Upper lobe of left lung (tissue), 6 donors: ENCODE measurements at places on chromosomes 5 and 9. TPM values are rescaled to one million over a fixed set of nuclear protein-coding genes. Genes with fewer than 3 reads are reported as not detected.

DNA sequence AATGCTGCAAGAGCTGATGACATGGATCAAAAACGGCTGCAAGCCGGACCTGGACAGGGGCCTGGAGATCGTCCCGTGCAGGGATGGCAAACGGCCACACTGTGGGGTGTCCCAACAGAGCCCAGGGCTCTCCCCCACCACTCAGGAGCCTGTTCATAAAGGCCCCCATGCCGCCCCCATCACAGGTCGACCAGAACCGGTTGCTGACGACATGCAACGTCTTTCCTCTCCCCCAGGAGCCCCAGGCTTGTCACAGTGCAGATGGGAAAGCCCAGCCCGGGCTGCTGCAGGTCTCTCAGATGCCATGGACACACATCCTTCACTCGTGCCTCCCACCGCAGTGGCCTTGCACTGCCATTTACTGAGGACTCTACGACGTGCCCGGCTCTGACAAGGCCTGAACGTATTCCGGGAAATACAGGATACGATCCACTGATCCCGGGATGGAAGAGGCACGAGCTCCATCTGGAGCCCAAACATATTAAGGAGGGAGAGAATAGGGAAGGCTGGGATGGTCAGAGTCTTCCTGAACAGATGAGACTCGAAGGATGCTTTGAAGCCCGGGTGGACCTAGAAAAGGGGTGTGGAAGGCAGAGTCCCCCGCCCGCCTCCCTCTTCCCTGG is 76.5 kb upstream of the SARDH start:
- H3K27me3 ChIP-seq = no peaks in the 10 kb centered on the region
- peak overlapping the region; percentile 57 for H3K27ac ChIP-seq
- no peak for DNase-seq
- H3K4me3 ChIP-seq = no peak overlapping the region

DNA sequence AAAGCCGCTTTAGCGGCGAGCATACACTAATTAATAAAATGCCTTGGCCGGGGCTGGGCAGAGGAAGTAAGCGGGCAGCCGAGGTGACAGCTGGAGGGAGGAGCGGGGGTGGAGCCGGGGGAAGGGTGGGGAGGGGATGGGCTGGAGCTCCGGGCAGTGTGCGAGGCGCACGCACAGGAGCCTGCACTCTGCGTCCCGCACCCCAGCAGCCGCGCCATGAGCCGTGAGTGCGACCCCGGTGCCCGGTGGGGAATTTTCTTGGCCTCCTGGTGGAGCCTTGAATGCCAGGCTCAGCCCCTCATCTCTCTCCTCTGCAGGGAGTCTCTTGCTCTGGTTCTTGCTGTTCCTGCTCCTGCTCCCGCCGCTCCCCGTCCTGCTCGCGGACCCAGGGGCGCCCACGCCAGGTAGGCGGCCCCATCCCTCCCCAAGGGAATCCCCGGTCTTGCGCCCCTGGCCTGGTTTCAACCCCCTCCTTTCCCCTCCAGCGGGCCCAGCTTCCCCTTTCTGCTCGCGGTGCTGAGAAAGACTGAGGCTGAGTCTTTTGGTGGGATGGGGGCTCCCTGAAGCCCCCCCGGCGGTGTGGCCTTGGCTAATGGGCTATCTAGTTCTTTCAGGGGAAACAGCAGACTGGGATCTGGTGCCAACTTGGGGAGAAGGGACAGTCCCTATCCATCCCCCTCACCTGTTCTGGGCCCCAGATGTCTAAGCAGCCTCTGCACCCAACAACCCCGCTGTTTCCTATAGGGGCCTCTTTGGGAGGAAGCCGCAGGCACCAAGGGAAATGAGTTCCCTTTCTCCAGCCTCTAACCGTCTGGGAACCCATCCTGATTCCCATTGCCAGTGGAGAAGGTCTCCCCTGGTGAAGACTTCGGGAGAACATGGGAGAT is at the start of gene PTGS1:
Gene PTGS1, plus strand, starts transcription at position 156 of the 887 bp plus-strand sequence. Its CDS starts 61 bp downstream, at position 217.
- H3K4me3 ChIP-seq = peak within 1 kb of the TSS; percentile 32
- peak; percentile 85 for DNase-seq
- H3K36me3 ChIP-seq = no peaks in the 10 kb centered on the region
- no peaks in the 10 kb centered on the region for H3K27me3 ChIP-seq
- H3K4me1 ChIP-seq = peaks cover 28% of the 10 kb centered on the region
- H3K27ac ChIP-seq = peak within 1 kb of the TSS; percentile 38

GRCh38 chr9:73370053-73370452 is 218.4 kb downstream of the ANXA1 start:
- no peaks in the 10 kb centered on the region for H3K4me1 ChIP-seq
- no peaks in the 10 kb centered on the region for H3K36me3 ChIP-seq
- no peaks in the 10 kb centered on the region for H3K27me3 ChIP-seq
- H3K27ac ChIP-seq = no peak overlapping the region

The CCDC180 gene
- 23.1 TPM for total RNA-seq

The IFNA10 gene
- total RNA-seq = not detected

The DMRT3 gene
- not detected for total RNA-seq

The HMMR gene
- 3.9 TPM for total RNA-seq

The XRCC4 gene
- total RNA-seq = 11.8 TPM

DNA sequence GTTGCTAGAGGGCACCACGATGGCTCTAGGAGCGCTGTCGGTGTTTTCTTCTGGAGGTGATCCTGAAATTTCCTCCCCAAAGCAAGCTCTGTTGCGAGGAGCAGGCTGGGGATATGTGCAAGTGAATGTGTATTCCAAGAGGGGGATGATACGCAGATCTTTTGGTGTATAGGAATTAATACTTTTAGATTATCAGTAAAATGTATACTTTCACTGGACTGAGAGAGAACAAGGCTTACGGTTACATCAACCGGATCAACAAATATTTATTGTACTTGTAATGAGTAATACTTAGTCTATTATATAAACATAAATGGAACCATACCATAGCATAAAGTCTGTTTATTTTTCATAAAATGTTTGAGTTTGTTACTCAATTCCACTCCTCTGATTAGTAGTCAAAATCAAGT is 632 bp upstream of the PRKAA1 start:
- H3K4me3 ChIP-seq = peak overlapping the region; percentile 45
- H3K27me3 ChIP-seq = no peaks in the 10 kb centered on the region
- no peak for DNase-seq
- no peaks in the 10 kb centered on the region for H3K36me3 ChIP-seq

The PDGFRB gene
- total RNA-seq = 155 TPM

The SLC22A4 gene
- 5.2 TPM for total RNA-seq

DNA sequence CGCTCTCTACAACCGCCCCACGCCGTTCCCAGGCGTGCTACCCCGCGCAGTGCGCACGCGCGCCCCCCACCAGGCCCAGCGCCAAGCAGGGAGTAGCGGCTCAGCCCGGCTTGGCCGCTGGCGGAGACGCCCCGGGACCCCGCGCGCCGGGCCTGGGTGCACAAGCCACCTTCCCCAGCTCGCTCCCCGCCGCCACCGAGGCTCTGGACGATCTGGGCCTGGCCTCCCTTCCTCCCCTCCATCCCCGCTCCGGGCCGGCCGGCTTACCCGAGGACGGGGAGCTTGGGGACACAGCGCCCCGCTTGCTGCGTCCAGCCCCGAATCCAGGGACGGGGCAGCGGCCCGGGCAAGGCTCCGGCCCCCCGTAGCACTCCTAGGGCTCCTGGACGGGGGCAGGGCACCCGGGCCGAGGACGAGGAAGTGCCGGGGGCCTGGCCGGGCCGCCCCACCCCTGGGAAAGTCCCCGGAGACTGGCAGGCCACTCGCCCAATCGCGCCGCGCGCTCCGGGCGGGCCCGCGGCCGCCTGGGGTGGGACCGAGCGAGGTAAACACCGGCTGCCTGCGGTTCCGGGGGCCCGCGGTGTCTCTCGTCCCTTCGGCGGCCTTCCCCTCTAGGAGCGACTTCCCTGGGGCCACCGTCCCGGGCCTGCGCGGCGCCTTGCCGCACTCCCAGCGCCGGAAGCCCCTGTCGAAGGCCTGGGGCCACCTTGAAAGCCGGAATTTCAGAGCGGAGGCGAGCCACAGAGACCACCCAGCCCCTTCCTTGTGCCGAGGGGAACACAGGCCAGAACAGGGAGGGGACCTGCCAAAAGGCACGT is at the start of gene TNIP1:
Gene TNIP1, minus strand, starts transcription at position 422 of the 818 bp plus-strand sequence. CDS start 15,939 bp downstream, outside the sequence.
- H3K27ac ChIP-seq = peak within 1 kb of the TSS; percentile 98
- H3K36me3 ChIP-seq = no peaks in the 10 kb centered on the region
- H3K27me3 ChIP-seq = no peaks in the 10 kb centered on the region
- H3K4me1 ChIP-seq = peaks cover 83% of the 10 kb centered on the region
- peak within 1 kb of the TSS; percentile 86 for H3K4me3 ChIP-seq

- H3K36me3 ChIP-seq = no peaks in the 10 kb centered on the region
- DNase-seq = no peak
- H3K4me1 ChIP-seq = peaks cover 10% of the 10 kb centered on the region
- no peak overlapping the region for H3K4me3 ChIP-seq
- H3K27me3 ChIP-seq = no peaks in the 10 kb centered on the region
Measured at GRCh38 chr9:91305596-91306295, 56.0 kb downstream of the AUH start.

DNA sequence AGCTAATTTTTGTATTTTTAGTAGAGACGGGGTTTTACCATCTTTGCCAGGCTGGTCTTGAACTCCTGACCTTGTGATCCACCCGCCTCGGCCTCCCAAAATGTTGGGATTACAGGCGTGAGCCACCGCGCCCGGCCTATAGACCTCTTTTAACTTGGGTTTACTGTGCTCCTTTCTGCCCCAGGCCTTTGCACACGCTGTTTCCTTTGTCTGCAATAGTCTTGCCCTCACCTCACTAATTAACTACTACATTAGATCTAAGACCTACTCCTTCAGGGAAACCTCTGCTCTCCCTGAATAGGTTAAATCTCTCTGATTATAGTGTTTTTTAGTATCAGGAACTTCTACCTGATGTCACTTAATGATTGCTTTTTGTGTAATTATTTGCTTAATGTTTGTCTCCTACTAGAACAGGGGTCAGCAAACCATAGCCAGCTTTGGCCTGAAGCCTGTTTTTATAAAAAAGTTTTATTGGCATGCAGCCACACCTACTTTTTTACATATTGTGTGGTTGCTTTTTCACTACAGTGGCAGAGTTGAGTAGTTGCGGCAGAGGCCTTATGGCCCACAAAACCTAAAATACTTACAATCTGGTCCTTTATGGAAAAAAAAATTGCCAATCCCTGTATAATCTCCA is 31.2 kb upstream of the TLE1 start:
- no peaks in the 10 kb centered on the region for H3K4me1 ChIP-seq
- no peak overlapping the region for H3K4me3 ChIP-seq
- DNase-seq = no peak
- no peak overlapping the region for H3K27ac ChIP-seq

DNA sequence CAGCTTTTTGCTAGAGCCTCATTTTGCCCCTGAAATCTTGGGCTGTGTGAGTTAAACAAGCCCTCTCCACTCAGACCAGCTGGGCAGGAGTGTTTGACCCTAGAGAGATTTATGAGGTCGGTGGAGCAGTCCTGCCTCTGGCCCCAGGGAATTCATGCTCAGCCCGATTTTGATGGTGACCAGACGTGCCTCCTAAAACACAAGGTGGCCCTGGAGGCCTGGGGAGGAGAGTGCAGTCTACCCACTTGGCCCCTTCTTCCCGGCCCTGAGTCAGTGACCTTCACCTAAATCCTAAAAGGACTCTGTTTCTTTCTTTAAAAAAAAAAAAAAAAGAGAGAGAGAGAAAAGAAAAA is 86.6 kb upstream of the SAP30L start:
- H3K4me1 ChIP-seq = no peaks in the 10 kb centered on the region
- no peaks in the 10 kb centered on the region for H3K36me3 ChIP-seq
- no peak overlapping the region for H3K4me3 ChIP-seq
- no peak overlapping the region for H3K27ac ChIP-seq

DNA sequence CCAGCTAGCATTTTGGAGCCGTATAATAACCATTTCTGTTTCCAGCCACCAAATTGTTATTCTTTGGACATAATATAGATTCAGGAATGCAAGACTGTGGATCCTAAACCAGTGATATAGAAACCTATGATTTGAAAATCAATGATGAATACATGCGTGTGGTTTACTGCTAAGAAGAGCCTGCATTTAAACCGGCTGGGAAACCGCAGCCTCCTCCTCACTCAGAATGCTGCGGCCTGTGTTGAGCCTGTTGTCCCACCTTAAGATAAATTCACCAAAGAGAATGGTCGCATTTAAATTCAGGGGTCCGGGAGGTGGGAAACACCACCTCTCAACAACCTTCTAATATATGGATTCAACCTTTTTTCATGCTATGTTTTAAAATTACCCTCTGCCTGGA is 148.0 kb downstream of the MEF2C start:
- H3K27ac ChIP-seq = peak overlapping the region; percentile 49
- H3K4me1 ChIP-seq = peaks cover 3% of the 10 kb centered on the region
- H3K36me3 ChIP-seq = no peaks in the 10 kb centered on the region
- no peak overlapping the region for H3K4me3 ChIP-seq

The KLF4 gene
- total RNA-seq = 112 TPM

- H3K27ac ChIP-seq = no peak overlapping the region
- H3K4me1 ChIP-seq = no peaks in the 10 kb centered on the region
- H3K36me3 ChIP-seq = no peaks in the 10 kb centered on the region
- no peak for DNase-seq
- H3K4me3 ChIP-seq = no peak overlapping the region
Measured at GRCh38 chr9:84867186-84867585, 197.7 kb downstream of the NTRK2 start.

The ZNF169 gene
- 20.2 TPM for total RNA-seq

DNA sequence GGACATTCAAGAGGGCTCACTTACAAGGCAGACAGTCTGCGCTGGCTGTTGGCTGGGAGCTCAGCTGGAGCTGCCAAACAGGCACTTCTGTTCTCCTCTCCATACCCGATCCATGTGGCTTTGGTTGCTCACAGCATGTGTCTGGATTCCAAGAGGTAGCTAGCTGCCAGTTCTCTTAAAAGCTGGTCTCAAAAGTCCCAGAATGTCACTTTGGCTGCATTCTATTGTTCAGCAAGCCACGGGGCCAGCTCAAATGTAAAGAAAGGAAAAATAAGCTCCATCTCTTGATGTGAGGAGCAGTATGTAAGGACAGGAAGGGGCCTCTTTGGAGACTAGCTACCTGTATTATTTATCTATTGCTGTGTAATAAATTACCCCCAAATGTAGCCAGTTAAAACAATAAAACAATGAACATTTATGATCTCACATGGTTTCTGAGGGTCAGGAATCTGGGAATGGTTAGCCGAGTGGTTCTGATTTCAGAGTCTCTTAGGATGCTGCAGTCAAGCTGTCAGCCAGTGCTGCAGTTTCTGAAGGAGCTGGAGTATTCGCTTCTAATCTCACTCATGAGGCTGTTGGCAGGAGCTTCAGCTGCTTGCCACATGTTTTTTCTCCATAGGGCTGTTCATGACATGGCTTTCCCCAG is 112.7 kb upstream of the CLINT1 start:
- no peaks in the 10 kb centered on the region for H3K36me3 ChIP-seq
- H3K27ac ChIP-seq = no peak overlapping the region
- H3K4me3 ChIP-seq = no peak overlapping the region
- H3K27me3 ChIP-seq = no peaks in the 10 kb centered on the region

DNA sequence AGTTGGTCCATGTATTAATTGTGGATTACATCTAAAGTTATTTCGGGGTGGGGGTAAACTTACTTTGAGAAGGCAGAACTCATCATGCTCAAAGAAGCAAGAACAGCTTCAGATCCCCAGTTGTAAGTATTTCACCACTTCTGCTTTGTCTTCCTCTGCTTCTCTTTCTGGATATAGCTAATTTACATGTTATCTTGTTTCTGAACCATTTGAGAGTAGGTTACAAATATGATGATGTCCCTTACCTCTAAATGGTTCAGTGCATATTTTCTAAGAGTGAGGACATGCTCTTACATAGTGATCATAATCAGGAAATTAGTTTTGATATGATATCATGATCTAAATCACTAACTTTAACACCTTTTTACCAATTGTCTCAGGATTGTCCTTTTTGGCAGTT is 11.9 kb downstream of the TRIO start:
- no peaks in the 10 kb centered on the region for H3K27me3 ChIP-seq
- H3K4me1 ChIP-seq = peaks cover 44% of the 10 kb centered on the region
- DNase-seq = no peak
- no peaks in the 10 kb centered on the region for H3K36me3 ChIP-seq
- H3K27ac ChIP-seq = peak overlapping the region; percentile 14

The DND1 gene
- 3.6 TPM for total RNA-seq
